Testis (tissue), 5 donors: ENCODE measurements at places on chromosomes 16 and 17.

DNA sequence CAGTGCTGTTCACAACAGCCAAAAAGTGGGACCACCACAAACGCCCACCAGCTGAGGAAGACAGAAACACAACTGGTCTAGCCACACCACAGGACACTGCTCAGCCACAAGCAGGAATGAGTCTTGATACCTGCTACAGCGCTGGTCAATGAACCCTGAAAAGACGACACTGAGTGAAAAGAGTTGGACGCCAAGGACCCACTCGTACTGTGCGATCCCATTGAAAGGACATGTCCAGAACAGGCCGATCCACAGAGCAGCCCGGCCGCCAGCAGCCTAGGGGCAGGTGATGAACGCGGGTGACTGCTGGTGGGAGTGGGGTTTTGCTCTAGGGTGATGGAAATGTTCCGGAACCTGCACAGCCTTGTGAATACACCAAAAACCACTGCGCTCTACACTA lies 10.6 kb upstream of the SLC38A8 start:
- no peak for DNase-seq

GRCh38 chr17:29664743-29665480 lies 42.2 kb upstream of the CORO6 start:
- no peak for DNase-seq

- no peak for DNase-seq
Measured at GRCh38 chr17:39161962-39162361, 4.0 kb downstream of the ARL5C start.

DNA sequence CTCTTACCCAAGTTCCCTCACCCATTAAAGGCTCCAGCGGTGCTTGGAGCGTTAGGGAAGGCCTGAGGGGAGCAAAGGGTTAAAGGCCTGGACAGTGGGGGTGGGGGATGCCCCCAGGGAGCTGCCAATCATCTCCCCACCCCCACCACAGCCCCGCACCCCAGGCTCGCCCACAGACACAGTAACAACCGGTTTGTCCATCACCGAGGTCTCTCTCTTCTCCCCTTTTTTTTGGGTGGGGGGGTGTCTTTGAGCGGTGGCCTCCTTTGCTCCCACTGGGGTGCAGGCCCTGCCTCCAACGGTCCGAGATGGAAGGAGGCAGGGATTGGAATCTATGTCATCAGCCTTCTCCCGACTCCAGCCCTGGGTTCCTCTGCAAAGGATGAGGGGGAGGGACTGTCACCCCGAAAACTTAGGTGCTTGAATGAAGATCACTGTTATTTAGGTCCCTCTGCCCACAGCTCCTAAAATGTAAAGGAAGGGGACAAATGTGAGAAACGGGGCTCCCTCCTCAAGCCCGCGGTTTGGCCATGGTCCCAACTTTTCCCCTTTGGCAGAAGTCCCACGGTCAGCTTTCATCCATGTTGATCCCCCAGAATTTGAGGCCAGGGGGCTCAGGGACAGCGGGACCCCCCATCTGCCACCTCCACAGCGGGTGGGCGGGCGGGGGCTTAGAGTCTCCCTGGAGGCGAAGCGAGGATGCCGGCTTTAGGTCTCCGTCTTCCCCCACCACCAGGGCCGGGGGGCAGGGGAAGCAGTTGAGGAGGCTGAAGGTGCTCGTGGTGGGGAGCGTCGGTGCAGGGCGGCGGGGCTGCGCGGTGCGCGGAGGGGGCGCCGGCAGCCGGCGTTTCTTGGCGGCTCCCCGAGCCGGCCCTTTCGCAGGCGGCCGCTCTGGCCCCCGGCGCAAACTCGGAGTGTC lies 1.7 kb downstream of the EPOP start:
- no peak for DNase-seq

DNA sequence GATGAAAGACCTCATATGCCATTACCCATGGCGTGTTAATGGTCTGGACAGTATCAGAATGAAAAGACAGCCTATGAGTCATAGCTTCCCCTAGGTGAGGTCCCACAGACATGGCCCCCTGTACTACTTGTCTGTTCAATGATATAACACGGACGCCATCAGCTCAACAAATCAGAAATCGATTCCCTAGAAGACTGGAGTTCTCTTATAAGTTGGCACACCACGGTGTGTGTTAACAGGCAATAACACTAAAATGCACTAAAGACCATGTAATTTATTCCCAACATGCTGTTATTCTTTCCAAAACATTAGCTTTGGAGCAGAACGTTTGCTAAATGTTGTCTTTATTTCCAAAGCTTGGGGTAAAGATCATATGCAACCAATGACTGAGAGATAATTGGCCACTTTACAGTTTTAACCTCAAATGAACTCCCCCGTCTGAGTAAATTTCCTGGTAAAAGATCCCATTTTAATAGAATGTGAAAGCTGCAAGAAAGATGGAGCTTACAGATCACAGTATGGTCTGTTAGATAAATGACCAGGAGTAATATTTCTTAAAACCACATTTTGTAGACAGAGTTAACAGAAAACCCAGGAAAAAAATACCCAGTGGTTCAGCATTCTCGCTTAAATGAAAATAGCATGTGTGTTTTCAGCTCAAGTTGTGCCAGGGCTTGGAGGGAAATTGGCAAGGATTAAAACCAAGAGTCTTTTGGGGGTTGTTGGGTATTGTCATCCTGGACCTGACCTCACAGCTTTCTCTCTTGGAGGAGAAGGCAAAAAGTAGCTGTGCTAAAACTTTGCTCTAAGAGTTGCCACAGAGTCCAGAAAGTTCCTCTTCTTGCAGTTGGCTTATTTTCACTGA lies 65.9 kb downstream of the PCTP start:
- no peak for DNase-seq

GRCh38 chr17:1985686-1986085 lies 39.4 kb downstream of the RTN4RL1 start:
- DNase-seq = no peak

DNA sequence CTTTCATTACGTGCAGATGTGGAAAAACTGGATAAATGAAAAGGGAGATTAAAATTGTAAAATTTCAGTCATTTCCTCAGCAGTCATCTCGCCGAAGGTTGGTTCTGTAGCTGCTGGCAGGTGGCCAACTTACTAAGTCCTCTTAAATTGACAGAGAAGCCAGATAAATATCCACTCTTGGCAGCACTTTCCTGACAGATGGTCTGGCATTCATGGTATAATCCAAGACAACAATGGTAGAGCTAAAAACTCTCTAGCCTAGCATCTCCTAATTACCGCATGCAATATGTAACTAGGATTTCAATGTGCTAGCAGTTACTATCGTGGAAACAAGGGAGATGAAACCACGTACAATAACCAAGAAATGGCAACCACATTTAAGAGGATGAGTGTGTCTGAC lies 306.3 kb downstream of the CNTNAP4 start:
- no peak for DNase-seq

DNA sequence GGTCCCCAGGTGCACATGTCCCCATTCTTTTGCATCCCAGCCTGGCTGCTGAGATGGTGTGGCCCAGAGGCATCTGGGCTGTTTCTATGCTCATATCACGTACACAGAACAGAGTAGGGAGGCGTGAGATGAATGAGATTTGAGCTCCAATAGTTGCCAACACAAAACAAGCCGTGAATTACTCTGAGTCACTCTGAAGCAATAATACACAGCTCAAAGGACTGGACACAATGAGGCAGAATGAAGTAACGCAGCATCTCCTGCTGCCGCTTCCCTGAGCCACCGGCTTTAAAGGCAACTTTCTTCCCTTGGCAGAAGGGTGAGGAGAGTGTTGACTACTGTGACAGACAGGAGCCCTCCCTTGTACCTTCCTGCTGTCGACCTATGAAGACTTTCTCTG lies 33.9 kb upstream of the CLEC18B start:
- DNase-seq = no peak

DNA sequence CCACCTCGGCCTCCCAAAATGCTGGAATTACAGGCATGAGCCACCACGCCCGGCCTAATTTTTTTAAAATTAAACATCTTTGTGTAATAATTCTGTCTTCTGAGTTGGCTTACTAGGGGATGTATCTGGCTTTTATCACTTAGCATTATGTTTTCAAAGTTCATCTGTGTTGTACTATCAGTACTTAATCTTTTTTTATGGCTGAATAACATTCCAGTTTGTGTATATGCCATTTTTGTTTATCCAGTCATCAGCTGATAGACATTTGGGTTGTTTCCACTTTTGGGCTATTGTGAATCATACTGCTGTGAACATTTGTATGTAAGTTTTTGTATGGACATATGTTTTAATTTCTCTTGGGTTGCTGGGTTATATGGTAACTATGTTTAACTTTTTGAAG lies 69.0 kb downstream of the CHD9 start:
- no peak for DNase-seq

- no peak for DNase-seq
Measured at GRCh38 chr16:22961206-22961605, 147.2 kb downstream of the HS3ST2 start.

- no peak for DNase-seq
Measured at GRCh38 chr17:41594363-41594915, 7.7 kb upstream of the KRT14 start.

DNA sequence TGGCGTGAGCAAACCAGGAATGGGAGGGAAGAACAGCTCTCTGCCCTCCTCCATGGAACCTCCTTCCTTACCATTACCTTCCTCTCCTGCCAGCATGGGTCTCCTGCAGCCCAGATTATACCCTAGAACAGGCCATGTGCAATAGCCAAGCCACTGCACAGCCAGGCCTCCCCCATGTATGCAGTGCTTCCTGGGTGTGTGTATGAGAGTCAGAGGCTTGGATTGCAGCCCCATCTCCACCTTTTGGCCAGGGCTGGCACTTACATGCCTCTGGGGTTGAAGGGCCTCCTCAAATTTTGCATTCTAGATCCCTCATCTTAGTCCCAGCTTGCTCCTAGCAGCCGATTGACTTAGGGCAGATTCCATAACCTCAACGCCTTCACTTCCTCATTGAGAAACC lies 133.7 kb downstream of the GSG1L start:
- no peak for DNase-seq

DNA sequence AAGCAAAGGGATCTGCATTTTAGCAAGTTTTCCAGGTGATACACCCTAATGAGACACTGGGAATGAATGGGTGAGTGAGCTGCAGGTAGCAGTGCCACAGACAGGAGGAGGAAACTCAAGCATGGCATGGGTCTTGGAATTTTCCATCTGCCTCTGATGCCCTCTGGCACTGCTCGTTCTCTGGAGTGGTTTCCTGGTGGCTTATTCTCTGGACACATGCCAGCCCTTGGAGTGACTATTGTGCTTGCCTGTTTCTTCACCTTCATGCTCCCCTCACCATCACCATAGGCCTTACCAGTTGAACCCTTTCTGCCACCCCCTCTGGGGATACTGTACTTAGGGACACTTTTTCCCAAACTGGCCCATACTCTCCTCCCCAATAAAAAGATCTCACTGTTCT lies 1.6 kb downstream of the COASY start:
- DNase-seq = no peak

- no peak for DNase-seq
Measured at GRCh38 chr17:33124185-33124584, 132.5 kb downstream of the SPACA3 start.

DNA sequence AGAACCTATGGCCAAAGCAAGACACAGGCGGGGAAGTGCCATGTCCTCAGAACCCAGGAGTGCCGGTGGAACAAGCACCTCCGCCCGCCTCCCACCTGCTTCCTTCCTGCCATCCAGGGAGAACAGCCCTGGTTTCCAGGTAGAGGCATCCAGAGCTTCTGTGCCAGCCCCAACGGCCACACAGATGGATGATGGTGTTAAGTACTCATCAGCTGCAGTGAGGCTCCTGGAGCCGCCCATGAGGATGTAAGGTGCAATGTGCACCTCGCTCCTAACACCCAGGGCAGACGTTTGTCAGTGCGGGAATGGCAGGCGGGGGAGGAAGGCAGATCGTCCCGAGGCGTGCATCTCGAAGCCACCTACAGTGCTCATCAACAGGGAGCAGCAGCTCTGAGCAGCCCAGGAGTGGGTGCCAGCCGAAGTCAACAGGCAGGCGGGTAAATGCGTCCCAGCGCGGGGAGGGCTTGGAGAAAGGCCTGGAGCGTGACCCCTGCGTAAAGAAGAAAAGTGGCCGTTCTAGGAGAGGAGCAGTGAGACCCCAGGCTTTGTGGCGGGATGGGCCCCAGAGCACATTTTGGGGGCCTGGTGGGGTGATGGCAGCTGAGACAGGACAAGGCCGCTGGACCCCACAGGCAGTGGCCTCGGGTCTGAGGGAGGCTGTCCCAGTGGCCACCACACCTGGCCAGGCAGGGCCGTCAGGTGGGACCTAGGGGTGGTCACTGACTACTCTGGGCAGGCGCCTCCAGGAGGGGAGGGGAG lies 46.1 kb upstream of the ACSF3 start:
- DNase-seq = no peak

DNA sequence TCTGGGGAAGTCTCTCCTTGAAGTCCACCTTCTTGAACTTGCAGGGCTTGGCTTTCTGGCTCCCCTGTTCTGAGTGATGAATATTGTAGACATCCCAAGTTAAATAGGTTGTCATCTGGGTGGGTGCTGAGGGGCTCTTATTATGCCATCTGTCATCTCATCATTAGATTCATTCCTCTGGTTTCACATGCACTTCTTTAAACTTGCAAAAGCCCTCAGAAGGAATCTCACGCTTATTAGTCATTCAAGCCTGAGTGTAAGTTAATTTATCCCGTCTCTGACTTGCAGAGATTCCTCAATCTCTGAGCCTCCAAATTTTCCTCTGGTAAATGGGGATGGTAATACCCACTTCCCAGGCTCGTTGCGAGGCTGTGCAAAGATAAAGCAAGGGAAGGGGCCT lies 5.7 kb downstream of the MGAT5B start:
- no peak for DNase-seq

- no peak for DNase-seq
Measured at GRCh38 chr16:28313587-28313986, 21.3 kb downstream of the SBK1 start.

DNA sequence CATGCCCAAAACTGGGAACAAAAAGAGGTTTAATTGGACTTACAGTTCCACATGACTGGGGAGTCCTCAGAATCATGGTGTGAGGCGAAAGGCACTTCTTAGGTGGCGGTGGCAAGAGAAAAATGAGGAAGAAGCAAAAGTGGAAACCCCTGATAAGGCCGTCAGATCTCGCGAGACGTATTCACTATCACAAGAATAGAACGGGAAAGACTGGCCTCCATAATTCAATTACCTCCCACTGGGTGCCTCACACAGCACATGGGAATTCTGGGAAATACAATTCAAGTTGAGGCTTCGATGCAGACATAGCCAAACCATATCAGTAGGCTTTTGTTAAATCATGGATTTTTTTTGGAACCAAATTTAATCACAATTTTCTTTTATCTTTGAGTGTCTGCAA lies 24.4 kb downstream of the RBL2 start:
- no peak for DNase-seq
